SJCRH30 (cell line): ENCODE measurements at places on chromosomes 11 and 22.

DNA sequence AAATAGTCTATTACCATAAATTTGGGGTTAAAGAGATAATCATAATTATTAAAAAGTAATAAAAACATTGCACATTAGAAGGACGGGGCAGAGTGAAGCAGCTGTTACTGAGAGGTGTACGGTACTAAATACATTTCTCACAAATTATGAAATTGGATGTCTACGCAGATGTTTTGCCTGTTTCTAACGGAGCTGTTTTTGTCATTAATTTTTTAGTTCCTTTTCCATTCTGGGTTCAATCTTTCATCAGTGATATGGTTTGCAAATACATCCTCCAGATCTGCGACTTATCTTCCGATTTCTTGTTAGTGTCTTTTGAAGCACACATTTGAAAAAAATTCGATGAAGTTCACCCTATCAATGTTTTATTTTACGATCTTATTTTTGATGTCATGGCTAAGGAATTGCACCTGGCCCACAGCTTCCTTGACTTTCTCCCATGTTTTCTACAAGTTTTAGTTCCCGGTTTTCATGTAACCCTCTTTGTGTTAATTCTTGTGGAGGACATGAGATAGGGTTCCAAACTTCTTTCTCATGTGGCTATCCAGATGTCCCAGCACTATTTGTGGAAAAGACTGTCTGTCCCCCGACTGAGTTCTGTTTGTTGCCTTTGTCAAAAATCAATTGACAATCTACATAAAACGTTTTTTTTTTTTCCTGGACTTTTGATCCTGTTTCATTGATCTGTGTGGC lies 21.3 kb upstream of the KRTAP5-6 start:
- DNase-seq = no peak

GRCh38 chr22:24037851-24038765 lies 27.0 kb downstream of the CABIN1 start:
- no peak for DNase-seq

DNA sequence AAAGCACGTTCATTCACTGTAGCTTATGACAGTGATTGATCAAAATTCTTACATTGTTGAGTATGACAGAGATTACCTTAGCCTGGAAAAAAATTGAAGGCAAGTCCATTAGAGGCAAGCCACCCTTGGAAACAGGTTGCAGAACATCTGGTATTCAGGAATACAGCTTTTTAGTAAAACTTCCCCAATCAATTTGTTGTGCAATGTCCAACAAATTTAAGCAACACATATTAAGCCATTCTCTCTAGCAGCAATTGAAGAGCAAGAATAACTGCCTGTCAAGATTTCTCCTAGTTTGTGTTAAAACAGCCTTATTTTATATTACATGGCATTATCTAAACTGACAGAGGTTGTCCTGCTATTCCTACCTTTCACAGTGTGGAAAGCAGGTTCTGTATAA lies 37.0 kb downstream of the BCL2L13 start:
- no peak for DNase-seq

DNA sequence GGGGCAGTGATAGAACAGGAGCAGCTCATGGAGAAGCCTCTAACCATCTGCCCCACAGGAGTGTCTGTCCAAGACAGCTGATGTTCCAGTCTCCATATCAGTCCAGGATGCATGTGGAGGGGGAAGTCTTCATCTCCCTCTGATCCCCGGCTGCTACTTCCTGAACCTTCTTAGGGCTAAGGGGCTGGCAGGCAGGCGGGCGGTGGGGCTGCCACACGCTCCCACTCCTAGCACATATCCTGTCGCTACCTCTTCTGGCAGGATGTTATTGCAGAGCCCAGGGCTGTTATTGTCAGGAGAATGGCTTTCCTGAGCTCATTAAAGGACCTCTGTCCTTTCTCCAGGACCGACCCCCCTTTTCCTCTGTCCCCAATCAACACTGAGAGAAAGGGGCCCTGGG lies 25.4 kb downstream of the LRRC55 start:
- no peak for DNase-seq
